ENCODE measurements at places on chromosomes 12 and 14. TPM values are rescaled to one million over a fixed set of nuclear protein-coding genes. Genes with fewer than 3 reads are reported as not detected.
A peak's percentile ranks its signal among the peaks of the same experiment; 100 is the strongest.

The RAB21 gene
- total RNA-seq: 26.6 TPM

GRCh38 chr14:91883753-91884152, 16.4 kb upstream of the TC2N start:
- DNase-seq: peak; percentile 15

- no peak for DNase-seq
Observed at GRCh38 chr12:21827083-21827482, 52.6 kb upstream of the KCNJ8 start.

The LRFN5 gene
- total RNA-seq: 2.1 TPM

- DNase-seq: peak; percentile 65
Observed at GRCh38 chr12:6563448-6564050, 4.5 kb downstream of the NOP2 start.

The RIN3 gene
- 1.8 TPM for total RNA-seq

GRCh38 chr12:6927379-6928021, at the start of gene ATN1:
Gene ATN1, plus strand, starts transcription at chr12:6927959. Its CDS starts 6,043 bp downstream, at chr12:6934002.
- DNase-seq: peak; percentile 76

The GPR84 gene
- total RNA-seq: not detected

GRCh38 chr14:21524575-21525490, 1.3 kb downstream of the SALL2 start:
- no peak for DNase-seq

The LIN7A gene
- total RNA-seq: 1.0 TPM

- DNase-seq: peak; percentile 98
Observed at GRCh38 chr12:12976366-12976765, 23.7 kb downstream of the HEBP1 start.

GRCh38 chr12:40561395-40561966, 130.8 kb upstream of the CNTN1 start:
- DNase-seq: no peak

DNA sequence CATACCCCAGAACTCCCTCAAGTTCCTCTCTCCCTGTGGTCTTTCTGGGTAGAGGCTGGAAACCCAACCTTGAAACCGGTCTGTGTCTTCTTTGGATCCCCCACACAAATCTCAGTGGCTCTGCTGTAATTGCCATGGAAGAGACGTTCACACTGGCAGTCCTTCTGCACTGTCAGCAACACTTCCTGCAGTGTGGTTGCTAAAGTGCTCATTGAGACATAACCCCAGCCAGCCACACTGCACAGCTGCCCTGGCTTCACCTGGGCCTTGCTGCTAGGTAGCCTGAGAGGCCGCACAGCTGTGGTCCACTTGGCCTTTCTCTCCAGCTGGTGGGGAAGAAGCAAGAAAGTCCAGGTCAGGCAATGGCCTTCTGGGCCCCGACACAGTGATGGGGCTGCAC, 2.4 kb downstream of the GZMH start:
- DNase-seq: no peak

The ANAPC7 gene
- 50.2 TPM for total RNA-seq

DNA sequence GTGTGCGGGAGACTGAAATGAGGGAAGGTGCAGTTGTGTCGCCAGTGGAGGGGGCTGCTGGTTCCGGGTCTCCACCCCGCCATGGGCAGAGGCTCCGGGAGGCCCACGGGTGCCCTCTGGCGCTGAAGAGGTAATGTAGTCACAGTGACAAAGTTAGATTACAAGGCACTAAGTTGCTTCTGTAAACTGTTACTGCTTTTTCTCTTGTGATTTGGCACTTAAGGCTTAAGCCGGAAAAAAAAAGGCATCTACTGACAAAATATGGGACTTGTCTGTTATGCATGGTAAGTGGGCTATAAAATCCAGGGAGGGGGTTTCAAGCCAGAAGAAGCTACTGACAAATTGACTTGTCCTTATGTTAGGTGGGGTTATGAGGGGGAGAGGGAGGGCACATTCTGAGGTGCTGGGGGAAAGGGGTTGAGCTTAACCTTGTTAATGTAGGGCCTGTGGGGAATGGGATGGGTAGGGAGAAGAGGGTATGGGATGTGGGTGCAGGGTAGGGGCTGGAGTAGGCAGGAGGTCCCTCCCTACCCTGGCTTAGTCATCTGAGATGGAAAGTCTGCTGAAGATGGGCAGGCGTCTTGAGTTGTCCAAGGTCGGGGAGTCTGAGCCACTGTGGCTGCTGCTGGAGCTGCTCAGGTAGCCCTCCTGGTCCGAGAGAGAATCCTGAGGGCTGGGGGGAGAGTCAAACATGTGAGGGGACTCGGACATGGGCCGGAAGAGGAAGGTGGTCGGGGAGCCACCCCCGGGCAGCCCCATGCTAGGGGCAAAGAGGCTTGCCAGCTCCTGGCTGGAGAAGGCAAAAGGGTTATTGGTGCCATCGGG, 3.7 kb downstream of the ZFP36L1 start:
- DNase-seq: peak; percentile 88

DNA sequence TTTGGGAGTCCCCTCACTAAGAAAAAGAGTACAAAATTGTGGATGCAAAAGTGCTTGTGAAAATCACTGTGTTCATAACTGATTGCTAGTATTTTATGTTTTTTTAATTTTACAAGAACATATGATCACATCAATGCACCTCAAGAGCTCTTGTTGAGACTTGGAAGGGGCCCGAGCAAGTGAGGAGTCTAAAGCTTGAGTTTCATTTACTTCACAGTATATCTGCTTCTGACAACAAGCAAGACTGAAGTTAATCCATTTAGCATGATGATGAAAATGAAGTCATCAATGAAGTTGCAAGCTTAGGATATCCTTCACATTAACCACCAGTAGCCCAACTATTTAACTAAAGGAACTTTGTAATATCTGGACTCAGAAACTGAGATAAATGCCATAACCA, 182.5 kb upstream of the DIO2 start:
- DNase-seq: no peak

DNA sequence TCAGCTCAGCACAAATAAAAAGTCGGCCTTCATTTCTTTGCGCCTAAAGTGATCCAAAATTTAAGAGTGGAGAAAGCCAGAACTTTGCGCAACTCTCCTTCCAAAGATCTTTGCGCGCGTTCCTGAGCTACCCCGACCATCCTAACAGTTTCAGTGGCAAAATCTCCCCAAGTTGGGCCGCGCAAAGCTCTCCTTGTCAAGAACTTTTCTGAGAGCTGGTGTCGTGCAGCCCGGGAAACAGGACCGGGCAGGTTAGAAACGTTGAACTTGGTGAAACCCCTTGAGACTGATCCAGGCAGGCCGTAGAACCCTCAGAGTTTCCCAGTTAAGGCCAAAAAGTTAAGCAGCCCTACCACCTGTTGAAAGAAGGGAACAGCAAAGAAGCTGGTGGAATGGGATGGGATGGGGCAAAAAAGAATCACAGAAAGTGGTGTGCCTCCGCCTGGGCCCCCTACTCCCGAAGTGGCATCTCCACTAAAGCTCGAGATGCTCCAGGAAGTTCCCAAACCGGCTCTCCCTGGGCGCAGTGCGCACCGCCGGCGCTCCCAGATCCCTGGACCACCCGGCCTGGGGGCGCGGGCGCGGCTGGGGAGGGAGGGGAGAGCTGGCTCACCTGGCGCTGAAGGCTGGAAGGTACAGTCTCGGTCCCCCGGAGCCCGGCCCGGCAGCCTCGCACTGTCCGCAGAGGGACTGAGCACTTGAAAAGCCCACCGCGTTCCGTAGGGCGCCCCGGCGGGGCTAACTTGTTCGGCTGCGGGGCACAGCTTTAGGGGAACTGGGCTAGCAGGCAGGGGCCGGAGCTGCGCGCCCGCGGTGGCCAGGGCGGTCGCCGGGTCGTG, 768 bp downstream of the DBX2 start:
- peak; percentile 0 for DNase-seq

The KCNMB4 gene
- 2.7 TPM for total RNA-seq

DNA sequence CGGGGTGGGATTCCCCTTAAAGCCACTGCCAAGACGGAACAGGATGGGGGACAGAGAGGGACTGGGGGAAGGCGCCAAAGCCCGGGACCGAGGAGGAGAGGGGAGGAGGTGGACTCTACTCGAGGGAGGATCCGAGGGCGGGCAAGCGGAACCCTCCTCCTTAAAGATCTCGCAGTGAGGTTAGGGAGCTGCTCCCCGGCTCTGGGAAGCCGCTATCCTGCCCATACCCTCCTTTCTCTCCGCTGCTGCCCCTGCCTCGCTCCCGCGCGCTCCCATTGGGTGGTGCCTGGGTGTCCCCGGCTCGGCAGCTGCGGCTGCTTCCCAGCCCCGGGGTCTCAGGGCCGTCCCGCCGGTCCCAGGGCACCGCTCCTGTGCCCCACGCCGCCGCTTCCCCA, 16.4 kb downstream of the KRT18 start:
- no peak for DNase-seq

The CCDC38 gene
- total RNA-seq: under 0.01 TPM

DNA sequence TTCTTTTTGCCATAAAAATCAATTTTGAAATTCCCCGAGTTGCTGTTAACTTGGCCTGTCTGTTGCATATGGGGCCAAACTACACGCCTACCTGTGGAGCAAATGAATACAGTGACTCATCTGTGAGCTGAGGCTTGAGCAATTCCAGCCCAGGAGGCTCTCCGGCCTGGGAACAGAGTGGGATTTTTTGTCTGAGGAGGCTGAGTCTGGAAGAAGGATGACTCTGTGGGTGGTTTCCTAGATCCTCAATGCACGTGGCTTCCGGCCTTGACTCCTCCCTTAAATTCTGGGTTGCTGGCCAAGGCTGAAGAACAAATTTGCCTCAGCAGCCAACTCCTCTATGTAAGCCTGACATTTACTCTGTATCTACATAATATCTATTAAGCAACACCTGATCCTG, 124.1 kb downstream of the SSPN start:
- DNase-seq: peak; percentile 99

DNA sequence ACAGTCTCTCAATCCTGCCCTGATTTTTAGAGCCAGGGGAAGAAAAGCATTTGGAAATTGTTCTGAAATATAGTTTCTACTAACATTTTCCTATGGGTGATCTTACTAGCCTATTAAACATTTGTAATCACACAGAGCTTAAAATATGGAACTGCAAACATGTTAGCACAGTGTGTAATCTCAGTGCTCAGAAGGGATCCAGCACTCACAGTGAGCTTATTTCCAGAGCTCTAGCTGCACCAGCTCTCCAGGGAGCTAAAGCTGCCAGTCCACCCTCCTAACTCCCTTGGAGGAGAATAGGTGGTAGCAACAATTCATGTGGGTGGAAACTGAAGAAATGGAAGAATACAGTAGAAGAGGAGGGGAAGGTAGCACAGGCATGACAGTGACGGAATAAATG, 64.9 kb upstream of the SYT1 start:
- no peak for DNase-seq

The PTMS gene
- 130 TPM for total RNA-seq

The KRT6C gene
- not detected for total RNA-seq

DNA sequence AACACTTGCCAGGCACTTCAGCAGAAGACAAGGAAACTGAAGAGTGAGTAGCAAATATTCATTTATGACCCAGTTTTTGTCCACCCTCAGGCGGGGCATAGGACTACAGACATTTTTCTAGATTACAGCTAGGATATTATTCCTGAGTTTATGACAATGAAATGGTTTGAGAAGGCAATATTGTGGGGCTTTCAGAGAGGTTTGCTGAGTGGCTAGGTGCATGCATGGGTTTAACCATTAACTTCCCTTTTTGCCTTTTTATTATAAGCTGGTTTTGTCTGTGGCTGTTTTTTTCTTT, 104.0 kb upstream of the BCAT1 start:
- DNase-seq: no peak

The DIO3 gene
- total RNA-seq: not detected

The EPYC gene
- total RNA-seq: not detected

DNA sequence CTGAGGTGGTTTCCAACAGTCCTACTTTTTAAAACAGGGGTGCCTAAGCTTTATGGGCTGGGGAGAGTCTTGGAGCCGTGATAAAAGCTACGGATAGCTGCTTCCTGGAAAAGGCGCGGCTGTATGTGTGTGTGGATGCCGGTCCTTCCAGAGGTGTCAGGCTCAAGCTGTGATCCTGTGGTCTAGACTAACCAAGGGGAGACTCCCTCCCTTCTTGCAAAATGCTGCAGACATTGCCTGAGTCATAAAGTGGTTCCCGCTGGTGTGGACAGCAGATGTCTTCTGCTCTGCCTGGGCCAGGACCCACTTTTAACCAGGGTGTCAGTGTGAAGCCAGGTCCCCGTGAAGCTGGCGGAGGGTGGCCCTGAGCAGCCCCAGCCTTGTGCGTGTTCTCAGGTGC, 37.8 kb downstream of the CCDC92 start:
- peak; percentile 64 for DNase-seq

The INHBE gene
- 0.76 TPM for total RNA-seq

The KRT71 gene
- total RNA-seq: not detected

DNA sequence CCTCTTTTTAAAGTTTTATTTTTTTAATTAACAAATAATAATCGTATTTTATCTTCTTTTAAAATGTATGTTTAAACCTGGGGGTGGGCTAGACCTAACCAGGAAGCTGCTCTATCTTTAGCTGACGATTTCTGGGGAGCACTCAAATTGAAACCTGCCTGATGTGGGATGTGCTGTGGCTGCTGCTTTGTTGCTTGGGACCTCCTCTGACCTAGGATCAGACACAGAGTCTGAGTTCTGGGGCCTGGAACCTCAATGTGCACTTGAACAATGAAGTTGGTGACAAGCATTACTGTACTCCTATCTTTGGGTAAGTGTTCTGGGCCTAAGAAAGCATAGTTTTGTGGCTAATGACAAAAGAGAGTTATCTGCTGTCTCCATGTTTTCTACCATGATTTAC, 386.7 kb downstream of the DAD1 start:
- DNase-seq: no peak

The C12orf56 gene
- total RNA-seq: 0.43 TPM

DNA sequence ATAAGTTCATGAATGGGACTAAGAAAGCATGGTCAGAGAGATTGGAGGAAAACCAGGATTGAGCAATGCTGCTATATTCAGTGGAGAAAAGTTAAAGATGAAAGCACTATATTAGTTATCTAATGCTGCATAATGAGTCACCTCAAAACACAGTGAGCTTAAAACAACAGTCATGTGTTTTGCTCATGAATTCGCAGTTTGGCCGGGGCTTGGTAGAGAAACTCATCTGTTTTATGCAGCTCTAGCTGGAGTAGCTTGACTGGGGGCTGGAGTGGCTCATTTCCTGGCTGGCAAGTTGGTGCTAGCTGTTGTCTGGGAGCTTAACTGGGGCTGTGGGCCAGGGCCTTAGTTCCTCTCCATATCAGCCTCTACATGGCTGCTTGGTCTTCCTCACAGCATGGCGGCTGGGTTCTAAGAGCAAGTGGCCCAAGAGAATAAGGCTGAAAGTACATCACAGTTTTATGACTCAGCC, 90.1 kb downstream of the ADCK1 start:
- peak; percentile 88 for DNase-seq

The C12orf54 gene
- total RNA-seq: not detected

DNA sequence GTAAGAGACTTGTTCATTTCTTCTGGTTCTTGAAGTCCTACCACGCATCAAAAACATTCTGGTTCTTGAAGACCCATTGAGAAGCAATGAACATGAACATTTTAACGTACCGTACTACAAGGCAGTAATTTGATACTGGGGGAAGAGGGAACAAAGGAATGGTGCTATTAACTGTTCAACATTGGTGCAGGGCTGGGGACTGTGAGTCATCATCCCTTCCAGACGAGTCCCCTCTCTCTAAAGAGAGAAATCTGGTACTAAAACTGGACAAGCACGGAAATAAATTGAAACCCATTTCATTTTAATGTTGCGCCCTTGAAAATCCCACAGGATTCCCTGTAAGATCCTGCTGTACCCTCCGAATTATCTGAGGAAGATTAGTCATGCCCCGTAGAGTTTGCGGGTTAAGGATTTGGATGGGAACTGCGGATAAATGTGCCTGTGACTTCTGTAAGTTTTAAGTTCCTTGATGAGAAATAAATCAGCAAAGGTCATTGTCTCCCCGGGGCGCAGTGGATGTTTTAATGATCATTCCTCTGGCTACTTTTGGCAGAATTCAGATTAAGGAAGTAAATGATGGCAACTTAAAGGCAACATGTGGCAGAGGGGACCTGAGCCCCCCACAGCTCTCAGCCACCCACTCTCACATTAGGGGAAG, 78.6 kb downstream of the KCNK13 start:
- no peak for DNase-seq

The LUM gene
- 556 TPM for total RNA-seq

The CBLN3 gene
- total RNA-seq: 5.6 TPM
